Amygdala (tissue), 56 donors: ENCODE measurements at places on chromosomes 5 and 9.

DNA sequence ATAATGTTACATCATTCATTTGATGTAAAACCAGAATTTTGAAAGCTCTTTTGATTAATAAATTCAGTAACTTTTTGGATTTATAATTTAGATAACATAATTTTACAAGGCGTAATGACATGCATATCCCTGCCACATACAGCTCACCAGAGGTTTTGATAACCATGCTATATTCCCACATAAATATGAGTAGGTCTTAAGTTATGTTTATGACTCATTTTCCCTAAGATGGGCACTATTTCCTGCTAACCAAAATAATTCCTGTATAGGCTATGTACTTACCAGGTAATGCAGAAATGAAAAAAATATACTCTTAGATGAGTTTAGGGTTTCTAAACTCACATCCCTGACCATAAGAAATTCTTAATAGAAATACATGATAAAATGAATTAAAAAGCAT, 93.9 kb upstream of the EDIL3 start:
- no peak for DNase-seq

DNA sequence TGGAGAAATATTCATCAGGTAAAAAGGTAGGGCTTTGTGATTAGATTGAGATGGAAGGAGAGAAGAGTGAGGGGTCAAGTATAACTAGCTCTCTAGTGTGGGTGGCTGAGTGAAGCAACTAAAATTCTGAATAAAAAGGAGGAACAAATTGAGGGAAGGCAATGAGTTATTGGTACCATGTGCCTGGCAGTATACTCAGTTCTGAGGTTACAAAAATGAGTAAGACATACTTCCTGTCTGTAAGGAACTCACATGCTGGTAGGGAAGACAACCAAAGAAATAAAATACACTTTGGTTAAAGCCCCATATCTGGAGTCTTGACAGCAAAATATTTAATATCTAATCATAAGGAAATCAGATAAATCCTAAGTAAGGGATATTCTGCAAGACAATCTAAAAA, 476.8 kb upstream of the C9orf72 start:
- no peak for DNase-seq

- no peak for DNase-seq
Measured at GRCh38 chr9:114687034-114687433, 5.0 kb upstream of the TEX48 start.

- no peak for DNase-seq
Measured at GRCh38 chr9:87089929-87090328, 142.6 kb upstream of the GAS1 start.

GRCh38 chr9:18848657-18849056, 184.4 kb downstream of the SAXO1 start:
- no peak for DNase-seq

DNA sequence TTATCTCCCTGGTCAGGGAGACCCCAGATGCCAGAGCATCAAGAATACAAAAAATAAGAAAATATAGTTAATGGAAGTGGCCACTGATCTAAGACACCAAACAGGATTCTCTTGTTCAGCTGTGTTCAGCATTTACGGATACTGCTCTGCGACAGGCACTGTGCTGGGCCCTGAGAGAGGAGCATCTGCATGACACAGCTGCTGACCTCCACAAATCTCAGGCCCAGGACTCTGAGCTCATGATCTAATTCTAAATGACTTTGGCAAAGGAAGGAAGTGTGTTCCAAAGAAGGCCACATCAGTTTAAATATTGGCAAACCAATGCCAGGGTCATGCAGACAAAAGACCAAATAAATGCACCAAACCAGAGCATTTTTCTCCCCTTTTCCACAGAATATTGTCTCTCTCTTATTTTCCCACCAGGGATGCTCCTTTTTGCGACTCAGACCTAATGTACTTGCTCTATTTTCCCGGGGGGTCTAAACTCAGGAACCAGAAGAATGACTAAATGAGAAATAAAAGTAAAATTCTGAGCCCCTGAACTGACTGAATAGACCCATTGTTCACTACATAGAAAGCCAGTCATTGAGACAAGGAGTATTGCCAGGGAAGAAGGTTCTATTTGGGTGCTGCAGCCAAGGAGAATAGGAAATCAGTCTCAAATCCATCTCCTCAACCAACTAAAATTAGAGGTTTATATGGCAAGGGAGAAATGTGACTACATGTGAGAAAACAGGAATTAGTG, 1.4 kb upstream of the AGGF1 start:
- DNase-seq: no peak

DNA sequence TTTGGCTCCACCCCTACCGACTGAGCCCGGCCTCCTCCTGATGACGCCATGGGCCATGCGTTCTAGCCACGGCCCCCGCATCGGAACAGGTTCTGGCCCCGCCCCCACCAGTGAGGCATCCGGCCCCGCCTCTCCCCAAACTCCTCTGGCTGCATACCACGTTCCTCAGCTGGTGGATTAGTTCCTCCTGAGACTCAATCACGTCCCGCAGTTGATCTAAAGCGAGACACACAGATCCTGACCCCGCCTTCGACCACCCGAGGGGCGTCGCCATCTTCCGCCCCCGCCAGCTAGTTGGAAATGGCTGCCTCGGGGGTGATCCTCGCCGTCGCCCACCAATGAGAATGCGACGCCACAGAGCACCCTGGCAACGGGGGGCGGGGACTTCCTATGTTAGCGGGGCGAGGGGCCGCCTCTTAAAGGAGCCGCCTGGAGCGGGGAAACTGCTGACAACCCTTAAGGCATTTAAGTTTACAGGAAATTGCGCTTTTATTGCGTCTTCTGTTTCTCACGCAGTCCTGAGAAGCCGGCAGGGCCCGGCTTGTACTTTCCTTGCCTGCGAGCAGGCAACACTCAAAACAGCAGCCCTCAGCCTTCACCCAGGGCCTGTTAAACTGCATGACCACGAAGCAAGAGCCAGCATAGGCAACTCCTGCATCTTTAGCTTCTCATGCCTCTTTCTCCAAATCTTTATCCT, at the start of gene SPATA24:
Gene SPATA24 (minus strand): TSS at position 303 of the 697 bp plus-strand sequence. CDS start 29 bp downstream, at position 274.
- peak; percentile 95 for DNase-seq

DNA sequence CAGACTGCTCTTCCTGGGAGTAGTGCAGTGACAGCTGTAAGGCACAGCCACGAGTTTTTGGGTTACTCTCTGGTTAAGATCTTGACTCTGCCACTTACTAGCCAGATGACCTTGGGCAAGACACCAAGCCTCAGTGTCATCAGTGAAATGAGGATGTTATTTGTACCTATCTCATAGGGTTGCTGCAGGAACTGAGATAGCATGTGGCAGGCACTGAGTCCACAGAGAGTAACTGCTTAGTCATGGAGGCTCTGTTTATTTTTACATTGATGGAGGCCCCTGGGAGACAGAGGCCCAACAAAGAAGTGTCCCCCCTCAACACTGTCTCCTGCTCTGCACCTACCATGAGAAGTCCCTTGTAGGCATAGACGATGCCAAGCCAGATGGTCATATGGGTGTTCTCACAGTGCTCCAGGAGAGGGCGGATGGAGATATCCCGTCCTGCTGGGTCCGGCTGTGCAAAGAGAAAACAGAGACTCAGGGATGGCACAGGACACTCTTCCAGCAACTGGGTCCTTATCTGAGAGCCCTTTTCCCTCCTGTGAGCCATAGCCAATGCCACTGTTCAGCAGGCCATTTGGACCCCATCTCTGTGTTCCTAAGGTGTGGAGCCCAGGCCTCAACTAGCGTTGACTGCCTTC, 55.4 kb upstream of the TBC1D2 start:
- DNase-seq: no peak

DNA sequence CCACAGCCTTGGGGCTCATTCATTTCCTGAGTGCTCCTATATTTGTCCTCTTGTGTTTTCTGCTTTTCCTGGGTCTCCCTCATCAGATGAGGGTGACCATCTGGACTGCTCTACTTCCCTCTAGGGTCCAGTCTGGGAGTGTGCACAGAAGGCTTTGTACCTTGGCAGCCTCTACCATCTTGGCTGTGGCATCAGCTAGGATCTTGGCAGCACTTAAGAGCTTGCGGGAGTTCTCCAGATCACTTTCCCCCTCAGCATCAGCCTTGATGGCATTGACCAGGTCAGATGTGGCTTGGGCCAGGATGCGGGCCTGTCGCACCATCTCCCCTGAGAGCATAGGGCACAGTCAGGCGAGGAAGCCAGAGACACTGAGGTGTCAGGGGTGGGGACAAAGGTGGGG, 15.8 kb downstream of the TLN1 start:
- no peak for DNase-seq

DNA sequence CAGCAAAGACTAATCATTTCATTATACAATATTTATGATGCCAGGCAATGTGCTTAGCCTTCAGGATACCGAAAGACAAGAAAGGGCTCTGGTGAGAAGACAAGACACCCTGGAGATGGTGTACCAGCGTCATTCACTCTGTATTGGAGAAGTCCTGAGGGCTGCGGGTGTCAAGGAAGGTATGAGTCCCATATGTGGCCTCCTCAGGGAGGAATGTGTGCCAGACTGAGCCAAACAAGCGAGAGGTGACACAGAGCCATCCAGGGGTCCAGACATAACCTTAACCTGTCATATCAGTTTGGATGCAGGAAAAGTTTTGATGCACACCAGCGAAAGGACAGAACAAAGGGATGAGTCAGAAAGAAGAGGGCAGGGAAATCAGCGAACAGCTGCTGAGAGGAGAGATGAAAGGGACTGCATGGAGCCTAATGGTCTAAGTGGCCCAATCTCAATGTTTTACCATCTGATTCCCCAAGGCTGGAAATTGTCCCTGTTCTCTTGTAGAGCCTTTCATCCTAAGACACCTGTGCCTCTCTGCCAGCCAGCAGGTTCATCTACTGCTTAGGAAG, 38.9 kb downstream of the ADRA1B start:
- no peak for DNase-seq

- no peak for DNase-seq
Measured at GRCh38 chr5:103228061-103228460, 30.5 kb upstream of the MACIR start.
